DMS153 (cell line): ENCODE measurements at places on chromosomes 2 and 18.

GRCh38 chr2:38268691-38269327, 108.3 kb downstream of the ATL2 start:
- DNase-seq: no peak

DNA sequence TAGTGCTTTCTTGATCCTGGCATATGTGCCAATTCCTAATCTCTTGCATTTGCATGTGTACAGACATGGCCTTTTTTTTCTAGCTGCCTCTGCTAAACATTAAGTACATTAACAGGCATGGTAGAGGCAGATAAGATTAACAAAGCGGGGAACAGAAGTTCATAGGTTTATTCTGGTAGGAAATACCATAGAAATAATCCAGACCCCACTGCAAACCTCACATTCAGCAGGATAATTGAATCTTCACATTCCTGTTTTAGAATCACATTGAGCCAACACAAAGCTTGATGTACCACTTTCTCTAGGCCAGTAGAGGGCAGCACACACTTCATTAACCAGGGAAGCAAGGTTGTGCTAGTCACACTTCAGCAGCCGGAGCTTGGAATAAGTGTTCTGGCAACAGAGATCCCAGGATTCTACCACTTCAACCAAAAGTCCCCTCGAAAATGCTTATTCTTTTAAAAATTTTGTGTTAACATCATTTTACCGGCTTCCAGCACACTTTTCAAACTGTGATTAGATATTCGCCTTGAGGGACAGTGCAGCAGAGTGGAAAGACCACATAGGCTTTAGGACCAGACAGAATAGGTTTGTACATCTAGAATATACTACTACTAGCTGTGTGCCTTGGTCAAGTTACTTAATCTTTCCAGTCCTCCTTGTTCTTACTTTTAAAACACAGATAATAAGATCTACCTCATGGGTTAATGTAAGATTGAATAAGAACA, 420.2 kb upstream of the CHST9 start:
- DNase-seq: peak; percentile 72

- no peak for DNase-seq
Observed at GRCh38 chr2:161138429-161138828, 21.8 kb upstream of the TANK start.

- DNase-seq: no peak
Observed at GRCh38 chr2:207697411-207697810, 14.0 kb upstream of the CCNYL1 start.

- no peak for DNase-seq
Observed at GRCh38 chr2:161068670-161069069, 91.6 kb upstream of the TANK start.
